ENCODE measurements at places on chromosomes 7 and 10. TPM values are rescaled to one million over a fixed set of nuclear protein-coding genes. Genes with fewer than 3 reads are reported as not detected.

GRCh38 chr10:88874281-88874680 is 5.8 kb upstream of the STAMBPL1 start:
- no peak for DNase-seq

- DNase-seq = no peak
These were observed 780 bp downstream of the CYP3A5 start for GRCh38 chr7:99679032-99679399.

Gene DCLRE1A
- 8.3 TPM for total RNA-seq

Gene ZSCAN25
- total RNA-seq = 23.1 TPM

GRCh38 chr10:130138479-130138866 is 2.3 kb downstream of the GLRX3 start:
- DNase-seq = peak; percentile 70

Gene CCDC3
- total RNA-seq = 32.4 TPM

Gene TAS2R5
- total RNA-seq = 6.2 TPM

Gene BLNK
- 56.4 TPM for total RNA-seq

- DNase-seq = no peak
These were observed 61.8 kb downstream of the PTPRE start for GRCh38 chr10:127968659-127969058.

DNA sequence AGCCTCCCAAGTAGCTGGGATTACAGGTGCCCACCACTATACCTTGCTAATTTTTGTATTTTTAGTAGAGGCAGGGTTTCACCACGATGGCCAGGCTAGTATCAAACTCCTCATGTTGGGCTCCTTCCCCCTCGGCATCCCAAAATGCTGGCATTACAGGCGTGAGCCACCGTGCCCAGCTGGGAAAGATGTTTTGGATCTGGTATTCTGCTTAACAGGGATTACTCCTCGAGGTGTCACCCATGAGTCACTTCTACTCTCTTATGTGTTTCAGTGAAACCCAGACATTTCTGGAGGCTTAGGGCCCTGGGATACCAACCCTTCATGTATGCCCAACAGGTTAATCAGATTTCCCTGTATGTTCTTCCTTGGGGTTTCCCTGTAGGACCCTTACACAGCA is 11.8 kb upstream of the OPN4 start:
- no peak for DNase-seq

GRCh38 chr10:74967911-74968666 is 141.7 kb downstream of the KAT6B start:
- no peak for DNase-seq

GRCh38 chr7:92656121-92656520 is 65.9 kb upstream of the FAM133B start:
- DNase-seq = no peak

DNA sequence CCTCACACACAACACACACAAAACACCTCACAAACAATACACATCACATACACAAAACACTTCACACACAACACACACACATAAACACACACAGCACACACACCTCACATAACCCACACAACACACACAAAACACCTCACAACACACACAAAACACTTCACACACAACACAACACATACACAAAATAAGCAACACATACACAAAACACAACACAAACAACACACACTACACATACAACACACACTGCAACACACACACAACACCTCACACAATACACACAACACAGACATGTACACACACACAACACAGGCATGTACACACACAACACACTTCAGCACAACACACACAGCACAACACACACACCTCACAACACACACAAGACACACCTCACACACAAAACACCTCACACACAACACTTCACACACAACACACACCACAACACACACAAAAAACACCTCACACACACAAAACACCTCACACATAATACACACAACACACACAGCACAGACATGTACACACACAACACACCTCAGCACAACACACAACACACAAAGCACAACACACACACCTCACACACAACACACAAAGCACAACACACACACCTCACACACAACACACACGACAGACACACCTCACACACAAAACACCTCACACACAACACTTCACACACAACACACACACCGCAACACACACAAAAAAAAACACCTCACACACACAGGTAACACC is 107.5 kb downstream of the TNS3 start:
- DNase-seq = no peak

Gene EGR2
- 5.7 TPM for total RNA-seq

- no peak for DNase-seq
These were observed 13.1 kb upstream of the ZMIZ2 start for GRCh38 chr7:44735403-44736165.

- DNase-seq = no peak
These were observed 42.4 kb upstream of the ZMIZ1 start for GRCh38 chr10:79026341-79026761.

DNA sequence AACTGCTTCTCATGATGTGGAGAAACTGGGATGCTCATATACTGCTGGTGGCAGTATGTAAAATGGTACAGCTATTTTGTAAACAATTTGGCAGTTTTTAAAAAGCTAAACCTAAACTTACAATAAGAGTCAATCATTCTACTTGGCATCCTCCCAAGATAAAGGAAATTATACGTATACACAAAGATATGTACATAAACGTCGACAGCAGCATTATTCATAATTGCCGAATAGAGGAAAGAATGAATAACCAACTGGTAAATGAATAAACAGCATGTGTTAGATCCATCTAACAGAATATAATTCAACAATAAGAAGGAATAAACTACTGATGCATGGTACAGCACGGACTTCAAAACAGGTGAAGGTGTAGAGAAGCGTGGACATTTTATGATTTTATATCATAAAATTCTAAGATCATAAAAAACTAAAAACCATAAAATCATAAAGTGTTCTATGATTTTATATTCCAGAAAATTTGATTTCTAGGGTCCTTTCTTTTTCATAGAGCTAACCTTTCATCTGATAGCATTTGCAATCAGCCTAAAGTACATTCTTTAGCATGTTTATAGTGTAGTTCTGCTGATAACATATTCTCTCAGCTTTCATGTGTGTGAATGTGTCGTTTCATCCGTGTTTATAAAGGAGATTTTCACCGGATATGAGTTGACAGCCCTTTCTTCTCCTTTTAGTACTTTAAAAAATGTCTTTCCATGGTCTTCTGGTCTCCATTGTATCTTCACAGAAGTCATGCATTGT is 261.5 kb downstream of the DIP2C start:
- DNase-seq = no peak

Gene C10orf143
- total RNA-seq = 11.6 TPM

Gene GLI3
- total RNA-seq = 28.8 TPM

Gene GPR158
- 0.21 TPM for total RNA-seq

Gene PRSS1
- total RNA-seq = not detected

Gene NYAP1
- total RNA-seq = 0.68 TPM

GRCh38 chr10:5817322-5818047 is 4.3 kb upstream of the GDI2 start:
- DNase-seq = no peak

- DNase-seq = no peak
These were observed 5.7 kb downstream of the GATA3 start for GRCh38 chr10:8060010-8060703.

GRCh38 chr10:48807791-48808470 is 123.3 kb downstream of the WDFY4 start:
- no peak for DNase-seq

Gene OIT3
- 0.23 TPM for total RNA-seq

GRCh38 chr7:90655566-90655965 is 59.4 kb downstream of the CDK14 start:
- no peak for DNase-seq

GRCh38 chr10:43137717-43138020 is 576 bp upstream of the CSGALNACT2 start:
- peak; percentile 54 for DNase-seq

- DNase-seq = no peak
These were observed 4.4 kb downstream of the CD36 start for GRCh38 chr7:80642871-80643270.

DNA sequence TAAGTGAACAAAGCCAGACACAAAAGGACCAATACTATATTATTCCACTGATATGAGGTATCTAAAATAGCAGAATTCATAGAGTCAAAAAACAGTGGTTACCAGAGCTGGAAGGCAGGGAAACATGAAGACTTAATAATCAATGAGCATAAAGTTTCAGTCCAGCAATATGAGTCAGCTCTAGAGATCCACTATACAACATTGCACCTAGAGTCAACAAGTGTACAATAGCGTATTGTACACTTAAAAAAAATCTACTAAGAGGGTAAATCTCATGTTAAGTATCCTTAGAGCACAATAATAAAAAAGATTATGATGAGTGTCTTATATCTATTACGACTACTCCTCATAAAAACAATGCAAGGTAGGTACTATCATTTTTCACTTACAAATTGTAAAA is 36.1 kb downstream of the C10orf90 start:
- no peak for DNase-seq

DNA sequence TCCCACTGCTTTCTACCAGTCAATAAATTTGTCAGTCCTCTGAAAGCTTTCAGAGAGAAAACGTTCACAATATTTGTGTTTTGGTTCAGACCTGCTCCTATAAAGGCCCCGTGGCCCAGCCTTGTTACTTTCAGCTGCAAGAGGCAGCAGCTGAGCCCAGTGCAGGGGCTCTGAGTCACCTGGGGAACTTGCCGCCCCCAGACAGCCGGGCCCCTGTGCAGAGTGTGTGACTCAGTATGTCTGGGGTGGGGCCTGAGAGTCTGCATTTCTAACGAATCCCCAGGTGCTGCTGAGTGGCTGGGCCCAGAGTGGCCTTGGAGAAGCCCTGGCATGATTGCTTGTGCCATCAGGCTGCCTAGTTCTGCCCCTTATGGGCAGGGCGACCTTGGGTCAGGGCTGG is 303.5 kb downstream of the PAXIP1 start:
- no peak for DNase-seq

Gene AHR
- total RNA-seq = 368 TPM

DNA sequence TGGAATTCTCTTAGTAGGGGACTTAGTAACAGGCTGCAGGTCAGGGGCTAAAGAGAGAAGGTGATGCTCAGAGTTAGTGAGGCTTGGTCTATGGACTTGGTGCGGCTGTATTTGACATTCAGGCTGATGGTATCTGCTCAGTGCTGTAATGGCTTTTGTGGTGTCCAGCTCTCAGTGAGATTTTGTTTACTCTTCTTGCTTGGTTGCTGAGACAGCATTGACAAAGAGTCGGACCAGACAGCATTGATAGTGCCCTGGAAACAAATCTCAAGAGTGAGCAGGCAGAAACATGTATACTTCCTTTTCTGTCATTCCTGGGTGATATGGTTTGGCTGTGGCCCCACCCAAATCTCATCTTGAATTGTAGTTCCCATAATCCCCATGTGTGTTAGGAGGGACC is 202.0 kb downstream of the STK31 start:
- no peak for DNase-seq

GRCh38 chr7:140810830-140811556 is 113.7 kb downstream of the BRAF start:
- peak; percentile 71 for DNase-seq

Gene NCF1
- total RNA-seq = 1.9 TPM

DNA sequence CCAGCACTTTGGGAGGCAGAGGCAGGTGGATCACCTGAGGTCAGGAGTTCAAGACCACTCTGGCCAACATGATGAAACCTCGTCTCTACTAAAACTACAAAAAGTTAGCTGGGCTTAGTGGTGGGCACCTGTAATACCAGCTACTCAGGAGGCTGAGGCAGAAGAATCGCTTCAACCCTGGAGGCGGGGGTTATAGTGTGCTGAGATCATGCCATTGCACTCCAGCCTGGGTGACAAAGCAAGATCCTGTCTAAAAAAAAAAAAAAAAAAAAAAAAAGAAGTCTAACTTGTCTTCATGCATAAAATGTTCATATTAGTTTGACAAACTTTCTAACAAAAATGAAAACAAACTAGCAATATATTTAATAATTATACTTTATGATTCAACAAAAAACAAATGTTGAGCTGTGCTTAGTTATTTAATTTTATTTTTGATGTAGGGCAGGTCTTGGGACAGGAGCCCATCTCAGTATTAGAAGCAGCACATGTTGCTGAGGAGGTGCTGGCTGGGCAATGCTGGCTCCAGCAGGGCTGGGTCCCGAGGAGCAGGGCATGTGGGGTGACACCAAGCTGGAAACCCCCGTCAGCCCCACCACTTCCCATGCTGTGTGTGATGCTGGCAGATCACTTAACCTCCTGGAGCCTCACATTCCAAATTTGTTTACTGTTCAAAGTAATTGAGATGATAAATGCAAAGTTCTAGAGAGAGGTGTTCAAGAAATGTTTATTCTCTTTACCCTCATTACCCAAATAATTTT is 335.3 kb upstream of the KLF6 start:
- no peak for DNase-seq

DNA sequence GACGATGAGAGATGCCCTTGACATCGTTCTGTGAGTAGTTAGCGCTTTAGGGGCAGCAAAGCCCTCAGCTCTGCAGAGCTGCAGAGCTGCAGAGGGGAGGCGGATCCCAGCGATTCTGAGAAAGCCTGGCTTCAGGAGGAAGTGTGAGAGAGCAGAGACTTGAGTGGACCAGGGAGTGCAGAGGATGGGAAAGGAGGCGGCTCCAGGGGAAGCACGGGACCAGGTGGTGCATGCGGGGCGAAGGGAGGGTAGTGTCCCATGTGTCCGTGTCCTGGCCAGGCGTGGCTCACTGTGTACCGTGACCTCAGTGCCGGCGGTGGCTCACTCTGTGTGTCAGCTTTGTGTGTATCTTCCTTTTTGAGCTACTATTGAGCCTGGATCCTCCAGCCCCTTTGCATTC is 250.8 kb upstream of the PITRM1 start:
- DNase-seq = no peak

Gene LRRC17
- 5.2 TPM for total RNA-seq

DNA sequence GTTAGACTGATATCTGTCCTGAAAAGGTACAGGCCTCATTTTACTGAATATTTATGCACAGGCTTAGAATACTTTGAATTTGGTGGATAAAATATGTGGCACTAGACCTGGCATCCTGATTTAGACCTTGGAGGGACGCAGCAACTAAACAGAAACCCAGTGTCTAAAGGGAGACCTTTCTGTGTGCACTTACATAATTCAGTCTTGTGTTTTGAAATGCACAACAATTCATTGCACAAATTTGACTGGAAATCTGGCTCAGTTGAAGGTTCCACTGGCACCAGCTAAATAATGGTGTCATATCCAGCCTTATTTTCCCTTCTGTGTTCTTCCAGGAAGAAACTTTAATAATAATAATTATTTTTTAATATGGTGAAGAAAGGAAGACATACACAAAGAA is 142.1 kb downstream of the SND1 start:
- DNase-seq = no peak

- DNase-seq = no peak
These were observed 146.6 kb downstream of the CHN2 start for GRCh38 chr7:29341156-29341555.

Gene SPOCK2
- total RNA-seq = 7.4 TPM

Gene DOCK1
- 97.7 TPM for total RNA-seq

All from ureter (tissue), 1 donor.